ENCODE measurements at places on chromosomes 4 and X.

- peak; percentile 73 for DNase-seq
Observed at GRCh38 chrX:17374619-17375366, at the start of gene NHS. Gene NHS (plus strand): TSS chrX:17375200. CDS start chrX:17375758, 558 bp downstream.

DNA sequence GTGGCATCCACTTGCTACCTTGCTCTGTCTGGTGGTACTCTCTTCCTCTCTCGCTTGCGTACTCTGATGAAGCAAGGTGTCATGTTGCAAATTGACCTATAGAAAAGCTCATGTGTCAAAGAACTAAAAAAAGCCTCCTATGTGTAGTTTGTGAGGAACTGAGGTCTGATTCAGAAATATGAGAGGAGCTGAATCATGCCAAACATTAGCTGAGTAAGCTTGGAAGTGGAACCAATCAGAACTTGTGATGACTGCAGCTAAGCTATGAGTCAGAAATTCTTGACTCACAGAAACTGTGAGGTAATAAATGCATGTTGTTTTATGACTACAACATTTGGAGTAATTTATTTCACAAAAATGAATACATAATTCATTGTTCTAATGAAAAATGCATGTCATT, 2138.8 kb downstream of the PCDH7 start:
- no peak for DNase-seq

- DNase-seq, result no peak
Observed at GRCh38 chr4:53686521-53686920, 95.2 kb upstream of the LNX1 start.

GRCh38 chr4:78691334-78691754, 84.8 kb upstream of the BMP2K start:
- DNase-seq, result no peak

DNA sequence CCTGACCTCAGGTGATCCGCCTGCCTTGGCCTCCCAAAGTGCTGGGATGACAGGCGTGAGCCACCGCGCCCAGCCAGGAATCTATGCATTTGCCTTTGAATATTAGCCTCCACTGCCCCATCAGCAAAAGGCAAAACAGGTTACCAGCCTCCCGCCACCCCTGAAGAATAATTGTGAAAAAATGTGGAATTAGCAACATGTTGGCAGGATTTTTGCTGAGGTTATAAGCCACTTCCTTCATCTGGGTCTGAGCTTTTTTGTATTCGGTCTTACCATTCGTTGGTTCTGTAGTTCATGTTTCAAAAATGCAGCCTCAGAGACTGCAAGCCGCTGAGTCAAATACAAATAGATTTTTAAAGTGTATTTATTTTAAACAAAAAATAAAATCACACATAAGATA, 44.2 kb upstream of the SHOX start:
- DNase-seq, result no peak

DNA sequence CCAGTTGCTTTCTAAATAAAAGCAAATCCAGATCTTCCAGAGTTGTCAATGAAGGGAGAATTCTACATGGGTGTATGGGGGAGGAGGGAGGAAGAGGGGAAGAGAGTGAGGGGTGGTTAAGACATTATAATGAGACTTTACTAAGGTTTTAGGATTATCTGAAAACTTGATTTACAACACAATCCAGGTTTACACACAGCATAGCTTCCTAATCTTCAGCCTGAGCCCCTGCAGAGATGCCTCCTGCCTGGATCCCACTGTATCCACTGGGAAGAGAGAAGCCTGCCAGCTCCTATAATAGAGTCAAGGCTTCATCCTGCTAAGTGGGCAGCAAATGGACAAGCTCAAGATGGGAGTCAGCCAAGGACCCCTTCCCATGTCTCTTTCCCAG, 85.6 kb upstream of the KIT start:
- no peak for DNase-seq
